ENCODE measurements at places on chromosomes 7 and 10.

GRCh38 chr7:158550394-158550700, 37.3 kb downstream of the PTPRN2 start:
- DNase-seq = no peak

DNA sequence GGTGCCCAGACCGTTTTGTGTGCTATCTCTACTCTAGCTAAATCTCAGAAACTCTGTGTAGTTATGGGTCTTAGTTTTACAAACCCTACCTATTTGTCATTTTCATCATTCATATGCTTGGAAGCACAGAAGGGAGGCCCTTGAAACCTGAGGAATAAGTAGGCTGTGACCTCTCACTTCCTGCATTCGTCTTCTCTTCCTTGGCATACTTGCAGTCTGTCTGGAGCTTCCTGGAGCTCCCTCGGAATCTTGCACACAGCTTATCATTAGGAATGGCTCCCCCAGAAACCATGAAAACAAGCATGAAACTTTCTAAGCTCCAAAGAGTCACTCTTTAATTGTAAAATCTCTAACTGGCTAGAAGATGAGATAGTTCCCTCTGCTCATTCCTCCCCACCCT, 376.9 kb upstream of the MYO3A start:
- no peak for DNase-seq

- no peak for DNase-seq
Observed at GRCh38 chr7:128679920-128680319, 7.8 kb downstream of the GARIN1A start.

DNA sequence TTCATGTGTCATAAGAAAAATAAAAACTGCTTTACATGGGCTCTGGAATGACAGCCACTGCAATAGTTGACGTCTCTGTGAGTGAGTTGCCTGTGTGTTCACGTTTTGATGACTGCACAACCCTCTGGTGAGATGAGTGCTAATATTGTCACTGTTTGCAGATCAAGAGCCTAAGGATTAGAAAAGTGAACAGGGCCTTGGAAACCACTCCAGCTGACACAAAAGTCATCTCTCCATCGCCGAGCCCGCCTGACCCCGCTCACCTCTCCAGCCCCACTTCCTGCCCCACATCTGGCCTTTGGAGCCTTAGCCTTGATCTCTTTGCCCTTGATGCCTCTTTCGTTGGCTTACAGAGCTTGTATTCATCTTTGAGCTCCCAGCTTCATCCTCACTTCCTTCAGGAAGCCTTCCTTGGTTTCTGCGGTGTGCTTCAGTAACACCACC, 351.7 kb downstream of the TCERG1L start:
- DNase-seq = no peak

DNA sequence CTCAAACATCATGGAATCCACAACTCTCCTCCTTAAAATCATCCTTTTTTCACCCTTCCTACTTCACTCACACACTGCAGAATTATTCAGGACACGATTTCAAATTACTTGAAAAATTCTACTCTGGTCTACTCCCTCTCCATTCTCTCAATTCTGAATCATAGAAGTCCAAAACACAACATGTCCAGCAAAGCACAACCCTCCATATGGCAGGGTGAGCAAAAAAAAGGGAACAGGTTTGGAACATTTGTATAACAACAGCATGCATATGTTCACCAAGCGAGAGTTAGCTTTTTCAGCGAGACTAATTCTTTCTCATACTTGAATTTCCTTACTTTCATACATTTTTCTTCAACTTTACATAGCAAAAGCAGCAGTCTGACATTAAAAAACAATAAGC, 73.4 kb downstream of the ABI1 start:
- no peak for DNase-seq

DNA sequence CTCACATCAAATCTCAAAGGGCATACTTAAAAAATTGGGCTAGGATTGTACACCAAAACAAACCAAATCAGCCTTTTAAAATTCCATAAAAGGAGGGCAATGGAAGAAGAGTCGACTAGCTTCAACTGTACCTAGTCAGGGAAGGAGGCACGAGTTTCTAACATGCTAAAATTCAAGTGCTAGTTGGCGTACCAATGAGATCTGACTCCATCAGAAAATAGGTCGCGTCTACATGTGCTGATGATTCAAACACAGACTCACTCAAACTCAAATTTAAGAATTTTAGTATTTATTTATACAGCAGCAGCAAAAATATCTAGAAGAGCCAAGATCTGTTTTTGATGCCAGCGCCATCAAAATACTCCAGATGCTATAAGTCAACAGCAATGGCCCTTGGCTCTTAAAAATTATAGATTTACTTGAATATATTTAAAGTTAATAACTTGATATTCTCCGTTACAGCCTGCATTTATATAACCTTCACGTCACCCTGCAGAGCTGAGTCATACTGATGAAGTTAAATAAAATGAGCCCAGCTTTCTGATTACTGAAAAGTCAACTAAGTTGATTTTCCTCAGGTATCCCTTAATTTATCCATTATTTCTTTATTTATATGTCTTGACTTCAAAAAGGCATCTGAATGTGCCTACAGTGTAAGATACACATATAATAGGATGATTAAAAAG, 302.1 kb upstream of the IMMP2L start:
- DNase-seq = no peak

DNA sequence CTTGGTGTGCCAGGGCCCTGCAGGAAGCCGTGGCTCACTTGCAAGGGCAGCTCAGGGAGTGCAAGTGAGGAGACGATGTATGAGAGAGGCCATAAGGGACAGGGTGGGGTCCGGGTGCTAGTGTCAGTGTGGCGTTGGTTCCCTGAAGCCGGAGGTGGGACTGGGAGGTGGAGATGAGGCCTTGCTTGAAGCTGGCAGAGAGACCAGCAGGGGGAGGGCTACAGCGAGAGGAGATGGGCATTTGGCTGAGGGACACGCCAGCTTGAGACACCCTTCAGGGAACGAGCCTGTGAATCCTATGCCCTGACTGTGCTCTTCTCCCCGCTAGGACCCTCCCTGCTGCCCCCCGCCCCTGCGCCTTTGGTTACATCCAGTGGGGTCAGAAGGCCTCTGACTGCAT, 529.1 kb downstream of the TCERG1L start:
- DNase-seq = no peak

- no peak for DNase-seq
Observed at GRCh38 chr10:106355450-106355849, 809.1 kb downstream of the SORCS1 start.

DNA sequence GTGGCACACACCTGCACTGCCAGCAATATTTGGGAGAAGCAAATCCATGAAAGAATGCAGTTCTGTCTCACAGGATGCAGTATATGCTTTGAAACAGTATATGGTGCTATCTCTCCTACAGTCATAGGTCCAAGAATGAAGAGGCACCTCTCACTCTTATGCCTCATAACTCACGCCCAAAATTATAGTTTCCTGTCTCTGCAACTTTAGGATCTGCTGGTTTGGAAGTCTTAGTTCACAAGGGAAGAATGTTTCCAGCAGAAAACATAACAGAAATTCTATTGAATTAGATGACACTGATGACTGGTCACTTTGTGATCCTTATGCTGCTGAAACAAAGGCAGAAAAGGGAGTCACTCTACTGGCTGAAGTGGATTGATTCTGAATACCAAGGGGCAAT, 5.7 kb downstream of the C10orf67 start:
- no peak for DNase-seq

- no peak for DNase-seq
Observed at GRCh38 chr7:156169474-156170370, 357.5 kb upstream of the SHH start.
